Stimulated activated CD4-positive, alpha-beta T cell treated with anti-CD3 and anti-CD28 coated beads, Interleukin-15, amount 100 ng/mL, for 48 hours (primary cell): ENCODE measurements at places on chromosomes 7 and 10.

GRCh38 chr10:129646973-129647372, 179.9 kb downstream of the MGMT start:
- DNase-seq: no peak

DNA sequence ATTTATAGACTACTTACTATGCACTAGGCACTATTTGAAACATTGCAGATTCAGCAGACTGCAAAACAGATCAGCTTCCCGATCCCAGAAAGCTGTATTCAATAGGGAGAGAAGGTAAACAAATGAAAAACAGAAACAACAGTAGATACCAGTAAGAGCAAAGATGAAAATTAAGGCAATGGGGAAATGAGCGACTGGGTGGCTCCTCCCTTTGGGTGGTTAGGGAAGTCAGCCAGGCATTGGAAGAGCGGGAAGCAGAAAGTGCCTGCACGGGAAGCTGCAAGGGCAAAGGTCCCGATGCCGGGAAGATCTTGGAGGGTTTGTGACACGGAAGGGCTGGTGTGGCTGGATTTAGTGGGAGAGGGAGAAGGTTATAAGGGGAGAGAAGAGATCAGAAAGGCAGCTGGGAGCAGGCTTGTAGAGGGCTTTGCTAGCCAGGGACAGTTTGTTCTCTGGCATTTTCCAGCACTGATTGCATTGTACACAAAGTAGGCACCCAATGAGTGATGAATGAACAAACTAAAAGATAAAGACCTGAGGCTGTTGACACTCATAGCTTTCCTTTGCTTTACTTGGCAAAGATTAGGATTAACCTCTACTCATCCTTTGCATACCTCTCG, 67.8 kb downstream of the NAMPT start:
- DNase-seq: no peak

DNA sequence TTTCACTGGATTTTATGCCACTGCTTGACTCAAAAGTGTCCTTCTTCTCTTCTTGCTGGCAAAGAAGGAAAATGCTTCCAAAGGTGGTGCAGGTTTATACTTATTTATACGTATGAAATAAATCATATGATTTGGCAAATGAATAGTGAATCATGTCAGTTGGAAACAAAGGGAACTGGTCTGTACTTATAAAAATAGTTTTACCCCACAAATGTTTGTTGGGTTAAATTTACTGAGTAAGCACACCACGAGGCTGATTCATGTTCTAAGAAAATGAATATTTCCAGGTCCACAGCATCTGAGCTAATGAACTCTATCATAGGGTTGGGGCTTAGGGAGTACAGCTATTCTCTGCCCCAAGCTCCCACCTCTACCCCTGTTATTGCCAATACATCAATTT, 232.2 kb downstream of the TRIL start:
- DNase-seq: no peak

DNA sequence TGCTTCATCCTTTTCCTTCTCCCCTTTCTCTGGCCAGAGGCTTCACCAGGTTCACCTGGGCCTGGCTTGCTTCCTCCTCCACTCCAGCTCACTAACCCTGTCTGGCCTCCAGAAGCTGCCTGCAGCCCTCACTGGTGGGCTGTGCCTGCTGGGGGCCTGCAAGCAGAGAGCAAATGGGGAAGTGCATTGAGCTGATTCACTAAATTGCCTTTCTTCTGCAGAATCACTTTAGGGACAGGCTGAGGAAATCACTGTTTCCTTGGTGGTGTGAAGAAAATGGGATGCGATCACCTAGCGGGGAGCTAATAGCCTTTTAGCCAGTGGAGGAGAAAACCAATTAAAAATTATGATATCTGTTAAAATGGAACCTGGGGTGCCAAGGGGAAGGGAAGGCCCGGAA, 3.0 kb downstream of the RET start:
- DNase-seq: no peak

DNA sequence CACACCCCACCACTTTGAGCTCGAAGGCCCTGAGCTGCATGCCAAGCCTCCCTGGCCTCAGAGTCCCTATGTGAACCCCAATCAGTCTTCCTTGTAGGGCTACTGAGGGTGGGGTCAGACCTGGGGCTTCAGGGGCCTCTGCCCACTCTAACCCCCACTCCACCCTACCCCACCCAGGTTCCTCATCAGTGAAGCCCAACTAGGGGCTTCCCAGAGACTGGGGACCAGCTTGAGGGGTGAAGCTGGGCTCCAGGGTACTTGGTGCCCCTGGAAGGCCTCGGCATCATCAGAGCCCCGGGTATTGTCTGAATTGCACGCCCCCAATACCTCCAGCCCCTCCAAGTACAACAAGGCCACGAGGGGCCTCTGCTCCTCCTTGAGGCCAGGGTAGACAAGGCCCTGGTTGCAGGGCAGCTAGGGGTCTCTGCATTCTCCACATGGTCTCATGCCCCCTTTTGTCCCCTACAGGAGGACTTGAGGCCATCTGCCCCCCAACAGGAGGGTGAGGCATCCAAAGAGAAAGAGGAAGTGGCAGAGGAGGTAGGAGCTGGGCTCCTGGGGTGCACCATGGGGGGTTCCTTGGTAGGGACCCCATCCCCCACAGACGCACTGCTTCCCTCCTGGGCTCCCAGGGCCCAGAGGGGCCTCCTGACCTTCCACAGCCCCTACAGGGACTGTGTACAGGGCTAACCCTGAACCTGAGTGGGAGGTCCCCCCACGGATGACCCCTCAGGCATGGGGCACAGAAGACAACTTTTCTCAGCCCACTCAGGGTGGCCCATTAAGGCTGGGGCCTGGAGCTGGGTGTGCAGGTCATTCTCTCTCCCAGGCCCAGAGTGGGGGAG, 4.0 kb downstream of the SNCG start:
- DNase-seq: no peak

GRCh38 chr10:70906031-70906783, 17.8 kb upstream of the PCBD1 start:
- DNase-seq: no peak

DNA sequence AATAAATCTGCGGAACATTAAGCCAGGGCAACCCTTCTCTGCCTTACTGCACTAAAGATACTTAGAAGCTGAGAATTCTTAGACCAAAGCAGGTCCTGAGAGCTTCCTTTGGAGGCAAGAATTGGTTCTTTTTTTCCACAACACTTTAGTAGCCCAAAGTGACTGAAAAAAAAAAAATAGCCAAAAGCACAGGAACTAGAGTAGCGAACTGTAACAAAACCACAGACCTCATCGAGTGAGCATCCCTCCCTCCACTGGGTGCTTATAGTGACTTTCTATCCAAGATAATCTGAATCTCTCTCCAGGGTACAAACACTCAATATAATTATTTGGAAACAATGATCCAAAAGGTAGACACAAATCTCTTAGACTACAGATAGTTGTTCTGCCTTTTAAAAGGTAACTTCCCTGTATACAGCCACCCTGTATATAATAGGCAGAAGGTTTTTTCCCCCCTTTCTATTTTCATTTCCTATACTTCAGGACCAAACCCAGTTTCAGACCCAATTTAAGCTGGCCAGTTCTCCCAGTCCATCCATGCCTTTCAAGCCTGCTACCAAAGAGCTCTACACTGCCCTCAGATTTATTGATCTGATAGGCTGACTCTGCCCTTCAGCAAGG, 31.6 kb upstream of the KCNIP2 start:
- DNase-seq: no peak

DNA sequence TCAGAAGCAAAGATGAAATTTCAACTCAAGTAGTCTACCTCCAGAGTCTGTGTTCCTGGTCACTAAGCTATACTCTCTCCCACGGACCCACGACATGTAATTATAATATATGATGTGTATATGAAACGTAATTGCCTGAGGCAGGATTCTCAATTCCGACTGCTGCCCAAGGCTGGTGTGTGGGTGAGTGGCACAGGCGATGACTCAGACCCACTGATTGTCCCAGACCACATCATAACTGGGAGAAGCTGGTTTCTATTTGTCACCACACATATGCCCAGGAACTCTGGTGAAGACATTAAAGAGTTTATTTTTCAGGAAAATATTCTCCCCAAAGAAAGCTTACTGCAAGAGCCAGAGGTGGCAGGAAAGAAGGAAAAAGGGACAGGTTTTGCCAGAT, 219.3 kb downstream of the JAZF1 start:
- no peak for DNase-seq

DNA sequence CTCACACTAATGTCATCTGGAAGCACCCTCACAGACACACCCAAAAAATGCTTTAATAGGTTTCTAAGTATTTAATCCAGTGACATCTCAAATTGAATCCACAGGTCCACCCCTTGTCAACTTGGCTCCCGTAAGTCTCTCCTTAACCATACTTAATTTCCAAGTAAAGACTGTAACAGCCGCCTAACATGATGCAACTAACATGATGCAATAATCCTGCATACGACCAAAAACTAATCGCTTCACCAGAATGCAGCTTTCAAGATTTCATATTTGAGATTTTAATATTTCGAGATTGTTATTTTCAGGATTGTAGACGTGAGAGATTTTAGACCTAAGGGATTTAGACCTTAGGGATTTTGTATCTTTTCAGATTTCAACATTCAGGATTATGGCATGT, 3.7 kb upstream of the HDAC9 start:
- DNase-seq: no peak

DNA sequence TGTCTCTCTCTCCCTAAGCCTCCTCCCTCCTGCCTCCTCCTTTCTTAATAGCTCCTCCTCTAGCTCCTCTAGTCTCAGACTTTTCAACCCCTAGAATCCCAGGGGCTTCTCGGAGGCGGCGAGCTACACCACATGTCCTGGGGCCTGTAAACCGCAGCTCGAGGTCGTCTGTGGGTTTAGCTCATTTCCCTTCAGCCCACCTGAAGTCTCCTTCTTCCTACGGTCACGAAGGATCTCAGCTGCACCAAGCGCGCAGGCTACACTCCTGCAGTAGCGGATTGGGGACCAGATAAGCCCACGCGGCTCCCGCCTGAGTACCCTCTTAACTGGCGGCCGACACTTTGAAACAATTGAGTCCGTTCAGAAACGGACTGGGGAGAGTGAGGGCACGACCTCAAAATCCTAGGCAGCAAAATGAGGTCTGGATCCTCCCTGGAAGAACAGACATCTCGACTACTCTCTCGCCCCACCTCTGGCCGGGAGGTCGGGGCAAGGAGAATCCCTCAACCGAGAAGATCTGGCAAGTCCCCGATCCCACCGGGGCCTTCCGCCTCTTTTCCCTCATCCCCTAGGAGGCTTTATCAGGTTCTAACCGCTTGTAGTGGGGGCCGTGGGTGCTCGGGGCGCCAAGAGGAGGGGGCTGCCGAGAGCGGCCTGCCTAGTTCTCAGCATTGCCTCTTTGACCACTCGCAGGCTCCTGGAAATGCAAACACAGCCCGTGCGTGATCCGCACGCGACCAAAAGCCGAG, 1.3 kb upstream of the SORCS3 start:
- no peak for DNase-seq

DNA sequence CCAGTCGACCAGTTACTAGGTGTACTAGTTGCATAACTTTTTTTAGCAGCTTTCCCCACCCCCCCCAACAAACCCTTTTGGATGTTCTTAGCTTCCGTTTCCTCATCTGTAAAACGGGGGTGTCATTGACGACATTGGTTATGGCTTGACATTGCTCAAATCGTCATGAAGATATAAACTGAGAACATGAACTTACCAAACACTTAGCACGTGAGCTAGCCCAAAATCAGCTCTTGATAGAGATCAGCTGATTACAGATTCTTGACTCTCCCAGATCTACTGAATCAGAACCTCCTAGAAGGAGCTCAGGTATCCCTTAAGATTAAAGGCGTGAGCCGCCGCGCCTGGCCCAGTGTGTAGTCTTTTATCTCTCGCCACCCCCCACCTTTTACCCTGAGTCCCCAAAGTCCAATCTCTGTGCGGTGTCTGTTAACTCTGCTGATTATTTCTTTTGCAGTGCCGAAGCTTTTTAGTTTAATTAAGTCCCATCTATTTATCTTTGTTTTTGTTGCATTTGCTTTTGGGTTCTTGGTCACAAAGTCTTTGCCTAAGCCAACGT, 1.0 kb upstream of the GNA12 start:
- no peak for DNase-seq

DNA sequence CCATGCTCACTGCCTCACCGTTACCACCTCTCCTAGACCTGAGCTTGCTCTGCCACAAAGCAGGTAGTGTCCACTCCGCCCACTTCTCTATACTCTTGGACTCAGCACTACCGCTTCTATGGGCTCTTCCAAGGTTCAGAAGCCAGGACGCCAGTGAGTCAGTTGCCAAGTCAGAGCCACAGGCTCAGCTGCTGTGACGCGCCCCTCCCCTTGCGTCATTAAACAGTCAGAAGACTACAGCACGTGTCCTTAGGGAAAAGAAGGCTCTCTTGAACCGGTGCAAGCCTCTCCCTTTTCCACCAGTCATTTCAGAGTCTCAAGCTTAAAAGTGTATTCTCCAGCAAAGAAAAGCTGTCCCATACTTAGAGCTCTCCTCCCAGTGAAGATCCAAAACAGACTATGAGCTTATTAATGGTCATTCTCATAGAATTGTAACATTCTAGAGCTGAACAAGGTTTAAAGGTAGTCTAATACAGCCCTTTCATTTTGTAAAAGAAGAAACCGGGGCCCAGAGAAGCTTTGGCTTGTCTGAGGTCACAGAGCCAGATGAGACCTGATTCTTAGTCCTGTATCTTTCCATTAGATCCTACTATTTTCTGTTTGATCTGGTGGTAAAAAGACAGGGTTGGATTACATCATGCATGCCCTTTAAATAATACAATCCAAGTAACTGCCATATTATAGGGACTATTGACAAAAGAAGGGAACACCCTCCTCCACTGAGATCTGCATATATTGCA, 40.9 kb upstream of the MET start:
- DNase-seq: no peak

- DNase-seq: peak; percentile 46
Measured at GRCh38 chr10:126749015-126749655, 78.6 kb upstream of the C10orf90 start.

- no peak for DNase-seq
Measured at GRCh38 chr7:153370092-153370491, 610.5 kb downstream of the ACTR3B start.

DNA sequence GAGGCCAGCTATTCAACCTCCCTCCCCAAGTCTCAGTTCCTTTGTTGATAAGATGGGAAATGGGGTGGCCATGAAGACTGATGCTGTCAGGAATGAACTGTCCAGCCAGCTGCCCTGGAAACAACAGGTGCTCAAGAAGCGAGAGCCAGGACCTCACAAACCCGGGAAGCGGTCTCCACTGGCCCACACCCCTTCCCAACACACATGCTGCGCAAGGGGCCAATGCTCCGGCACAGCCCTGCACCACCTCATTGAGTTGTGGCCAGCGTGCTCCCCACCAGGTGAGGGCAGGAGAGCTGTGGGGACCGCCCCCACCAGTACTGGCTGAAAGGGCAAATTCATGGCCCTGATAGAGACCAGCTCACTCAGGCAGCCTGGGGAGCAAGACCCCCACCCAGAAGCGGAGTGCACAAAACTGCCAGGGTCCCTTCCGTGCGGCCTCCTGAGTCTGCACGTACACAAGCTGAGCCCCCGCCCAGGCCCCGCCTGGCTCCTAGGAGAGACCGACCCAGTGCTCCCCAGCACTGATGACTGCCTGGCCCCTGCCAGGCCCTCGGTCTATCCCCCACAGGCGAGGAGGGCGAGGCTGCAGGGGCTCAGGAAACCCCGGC, 216.6 kb downstream of the MAD1L1 start:
- no peak for DNase-seq

GRCh38 chr7:156179872-156180390, 367.7 kb upstream of the SHH start:
- DNase-seq: no peak
